ENCODE measurements at places on chromosomes 1 and 21.

- DNase-seq = no peak
Measured at GRCh38 chr1:109538827-109539555, 681 bp upstream of the GPR61 start.

- no peak for DNase-seq
Measured at GRCh38 chr1:15550573-15550972, 23.9 kb downstream of the DNAJC16 start.

GRCh38 chr1:226627924-226628611 lies 79.5 kb downstream of the STUM start:
- DNase-seq = no peak

- no peak for DNase-seq
Measured at GRCh38 chr1:175564119-175564518, 179.3 kb downstream of the TNR start.

- DNase-seq = no peak
Measured at GRCh38 chr1:226678251-226678650, 60.8 kb downstream of the ITPKB start.

GRCh38 chr1:64944913-64945312 lies 21.4 kb downstream of the JAK1 start:
- no peak for DNase-seq

GRCh38 chr1:1185101-1185765 lies 11.6 kb downstream of the TTLL10 start:
- DNase-seq = no peak

GRCh38 chr1:99731384-99731783 lies 35.1 kb downstream of the FRRS1 start:
- DNase-seq = no peak

- no peak for DNase-seq
Measured at GRCh38 chr1:178727014-178727895, 2.2 kb downstream of the RALGPS2 start.

- no peak for DNase-seq
Measured at GRCh38 chr1:38025664-38026063, 13.1 kb downstream of the UTP11 start.

DNA sequence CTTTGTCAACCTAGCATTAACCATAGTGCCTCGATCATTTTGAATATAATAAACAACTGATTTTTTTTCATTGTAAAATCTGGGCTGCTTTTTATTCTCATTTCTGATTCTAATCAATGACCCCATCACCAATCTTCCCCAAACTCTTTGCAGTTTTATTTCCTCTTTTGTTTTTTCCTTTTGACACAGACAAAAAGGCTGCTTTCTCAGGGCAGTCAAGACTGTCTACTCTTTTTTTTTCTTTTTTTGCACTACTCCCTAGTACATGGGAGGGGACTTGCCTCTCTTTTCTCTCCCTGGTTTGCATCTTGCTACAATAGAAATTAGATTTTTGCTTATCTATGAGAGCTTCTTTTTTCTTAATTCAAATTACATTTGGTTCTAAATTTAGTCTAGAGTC lies 987.9 kb downstream of the ADGRL2 start:
- DNase-seq = no peak

- DNase-seq = no peak
Measured at GRCh38 chr1:240876071-240876470, 264.1 kb upstream of the GREM2 start.

All from SK-N-MC (cell line).